GM23338 (cell line): ENCODE measurements at places on chromosomes 4 and X. TPM values are rescaled to one million over a fixed set of nuclear protein-coding genes. Genes with fewer than 3 reads are reported as not detected.

CLCN5 gene
- total RNA-seq, result 10.5 and 13.6 TPM in 2 replicates

SCRG1 gene
- total RNA-seq, result not detected in 2 replicates

MAGEA2 gene
- total RNA-seq, result 0.50 and 5.5 TPM in 2 replicates

OFD1 gene
- 21.2 and 25.4 TPM in 2 replicates for total RNA-seq

TMEM35A gene
- total RNA-seq, result 4.4 and 5.8 TPM in 2 replicates

TCEAL7 gene
- 7.3 and 16.5 TPM in 2 replicates for total RNA-seq

LEF1 gene
- 0.23 and 0.73 TPM in 2 replicates for total RNA-seq

PCDH18 gene
- 63.2 and 68.1 TPM in 2 replicates for total RNA-seq

SUPT20HL1 gene
- not detected in 2 replicates for total RNA-seq

GRCh38 chr4:128600410-128600809 is 209.1 kb upstream of the JADE1 start:
- no peak overlapping the region for H3K27ac ChIP-seq
- no peaks in the 10 kb centered on the region for H3K27me3 ChIP-seq
- no peak overlapping the region for H3K4me3 ChIP-seq
- H3K36me3 ChIP-seq, result no peaks in the 10 kb centered on the region; the same call in 1 of the 2 replicates
- peaks cover 17% of the 10 kb centered on the region for H3K4me1 ChIP-seq

- DNase-seq, result no peak
- no peak overlapping the region for H3K4me3 ChIP-seq
- H3K4me1 ChIP-seq, result peaks cover 19% of the 10 kb centered on the region
Observed at GRCh38 chr4:48503233-48504025, 13.4 kb downstream of the ZAR1 start.

- DNase-seq, result no peak
- H3K36me3 ChIP-seq, result no peaks in the 10 kb centered on the region
- peaks cover 7% of the 10 kb centered on the region; the same call in 1 of the 2 replicates for H3K4me1 ChIP-seq
- peaks cover 25% of the 10 kb centered on the region for H3K27me3 ChIP-seq
- H3K27ac ChIP-seq, result no peak overlapping the region
Observed at GRCh38 chr4:17785858-17786257, 4.4 kb upstream of the FAM184B start.

DNA sequence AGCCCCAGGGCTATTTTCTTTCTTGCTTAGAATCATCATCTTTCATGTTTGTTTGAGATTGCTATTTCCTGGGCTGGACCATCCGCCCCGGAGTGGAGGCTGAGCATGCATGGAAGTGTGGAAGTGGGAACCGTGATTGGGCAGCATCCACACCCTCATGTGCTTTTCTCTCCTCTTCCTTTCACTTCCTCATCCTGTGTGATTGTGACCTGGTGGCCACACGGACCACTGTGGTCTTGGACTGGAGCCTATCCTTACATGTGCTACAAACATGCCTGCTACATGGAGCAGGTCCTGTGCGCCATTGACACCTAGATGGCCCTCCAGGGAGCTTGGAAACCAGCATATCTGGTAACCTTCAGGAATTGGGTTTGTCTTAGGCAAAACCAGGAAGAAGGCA is 175.9 kb upstream of the LCORL start:
- H3K36me3 ChIP-seq, result no peaks in the 10 kb centered on the region
- H3K4me3 ChIP-seq, result no peak overlapping the region
- no peaks in the 10 kb centered on the region for H3K4me1 ChIP-seq
- no peak for DNase-seq
- no peak overlapping the region for H3K27ac ChIP-seq
- H3K27me3 ChIP-seq, result no peaks in the 10 kb centered on the region

DNA sequence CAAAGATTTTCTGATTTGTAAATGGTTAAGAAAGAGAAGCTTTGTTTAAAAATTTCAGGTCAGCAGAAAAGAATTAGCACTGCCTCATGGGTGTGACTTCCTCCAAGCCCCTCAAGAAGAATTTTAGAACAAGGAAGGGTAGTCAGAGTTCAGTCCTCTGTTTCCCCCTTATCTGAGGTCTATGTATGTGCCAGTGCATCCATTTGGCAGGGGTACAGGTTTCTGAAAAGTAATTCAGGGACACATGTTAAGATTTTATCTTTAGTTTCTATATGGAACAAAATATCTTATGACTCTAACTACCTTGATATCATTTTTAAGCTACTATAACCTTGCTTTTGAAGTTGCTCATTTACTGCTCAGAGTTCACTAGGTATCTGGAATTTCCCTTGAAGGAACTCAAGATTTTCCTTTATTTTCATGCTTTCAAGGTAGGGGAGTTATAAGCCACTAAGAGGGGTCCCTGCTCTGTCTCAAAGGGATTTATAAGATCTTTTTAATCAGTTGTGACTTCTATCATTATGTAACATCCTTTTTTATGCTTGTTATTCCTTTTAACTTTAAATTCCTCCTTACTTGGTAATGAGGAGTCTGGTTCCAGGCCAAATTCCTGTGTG is 24.4 kb upstream of the PLK4 start:
- 0 out of 2 replicates have a peak, but pooled peaks cover 12% of the 10 kb centered on the region for H3K36me3 ChIP-seq
- H3K4me3 ChIP-seq, result no peak overlapping the region
- peaks cover 13% of the 10 kb centered on the region for H3K4me1 ChIP-seq
- no peak overlapping the region for H3K27ac ChIP-seq
- DNase-seq, result no peak

DNA sequence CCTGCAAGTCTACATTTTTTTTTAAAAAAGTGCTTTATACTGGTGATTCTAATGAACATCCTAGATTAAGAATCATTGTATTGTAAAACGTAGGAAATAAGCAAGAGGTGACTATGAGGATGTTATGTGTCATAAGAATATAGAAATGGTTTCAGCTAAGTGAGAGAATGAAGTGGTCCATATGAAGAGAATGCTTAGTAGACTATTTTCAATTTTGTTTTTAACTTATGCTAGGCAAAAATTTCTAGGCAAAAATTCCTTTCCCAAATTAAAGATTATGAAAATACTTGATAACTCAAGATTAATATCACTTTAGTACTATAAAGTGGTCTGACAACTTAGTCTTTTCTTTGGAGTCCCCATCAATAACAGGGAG is 825 bp downstream of the DYNLT3 start:
- no peaks in the 10 kb centered on the region for H3K36me3 ChIP-seq
- peak overlapping the region; percentile 58 for H3K4me3 ChIP-seq
- no peak for DNase-seq
- H3K4me1 ChIP-seq, result peaks cover 3% of the 10 kb centered on the region; the same call in 1 of the 2 replicates

DNA sequence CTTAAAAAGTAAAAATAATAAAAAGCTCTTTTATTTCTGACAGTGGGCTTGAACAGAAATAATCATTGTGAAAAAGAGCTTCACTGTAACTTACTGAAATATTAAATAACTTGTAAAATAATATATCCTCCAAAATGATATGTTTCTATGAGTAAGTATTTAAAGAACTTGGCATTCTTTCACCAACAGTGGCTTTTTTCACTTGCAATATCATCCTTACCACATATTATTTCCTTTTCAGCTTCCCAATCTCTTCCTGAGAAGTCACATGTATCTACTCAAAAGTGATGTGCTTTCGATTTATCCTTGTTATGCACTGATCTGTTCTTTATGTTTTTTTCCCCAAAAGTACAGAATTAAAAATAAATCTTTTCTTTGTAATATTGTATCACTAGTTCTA is 2.2 kb upstream of the PCDH18 start:
- peaks cover 69% of the 10 kb centered on the region for H3K4me1 ChIP-seq
- H3K36me3 ChIP-seq, result peaks cover 2% of the 10 kb centered on the region; the same call in 1 of the 2 replicates
- no peak for DNase-seq

DNA sequence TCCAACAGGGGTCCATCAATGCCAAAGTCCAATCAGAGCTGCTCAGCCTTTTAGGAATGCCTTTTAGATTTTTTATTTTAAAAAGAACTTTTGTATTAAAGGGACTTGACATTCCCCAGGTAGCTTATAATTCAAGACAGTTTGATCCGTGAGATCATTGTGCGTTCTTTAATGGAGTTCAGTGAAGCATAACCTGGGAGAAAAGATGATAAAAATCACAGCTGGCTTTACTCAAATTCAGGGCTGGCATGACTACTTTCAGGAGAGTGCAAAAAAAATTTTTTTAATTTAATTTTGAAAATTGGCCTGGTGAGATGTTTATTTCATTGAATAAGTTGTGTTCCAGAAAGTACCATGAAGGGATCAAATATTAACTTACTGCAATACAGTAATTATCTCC is 118.2 kb downstream of the VCX2 start:
- DNase-seq, result no peak
- no peaks in the 10 kb centered on the region for H3K4me1 ChIP-seq
- no peaks in the 10 kb centered on the region for H3K27me3 ChIP-seq
- no peak overlapping the region for H3K4me3 ChIP-seq
- H3K36me3 ChIP-seq, result no peaks in the 10 kb centered on the region

- no peak overlapping the region for H3K27ac ChIP-seq
- H3K4me3 ChIP-seq, result no peak overlapping the region
- H3K36me3 ChIP-seq, result no peaks in the 10 kb centered on the region
- H3K27me3 ChIP-seq, result no peaks in the 10 kb centered on the region
- DNase-seq, result no peak
Observed at GRCh38 chrX:39626749-39627148, 471.0 kb downstream of the BCOR start.

DNA sequence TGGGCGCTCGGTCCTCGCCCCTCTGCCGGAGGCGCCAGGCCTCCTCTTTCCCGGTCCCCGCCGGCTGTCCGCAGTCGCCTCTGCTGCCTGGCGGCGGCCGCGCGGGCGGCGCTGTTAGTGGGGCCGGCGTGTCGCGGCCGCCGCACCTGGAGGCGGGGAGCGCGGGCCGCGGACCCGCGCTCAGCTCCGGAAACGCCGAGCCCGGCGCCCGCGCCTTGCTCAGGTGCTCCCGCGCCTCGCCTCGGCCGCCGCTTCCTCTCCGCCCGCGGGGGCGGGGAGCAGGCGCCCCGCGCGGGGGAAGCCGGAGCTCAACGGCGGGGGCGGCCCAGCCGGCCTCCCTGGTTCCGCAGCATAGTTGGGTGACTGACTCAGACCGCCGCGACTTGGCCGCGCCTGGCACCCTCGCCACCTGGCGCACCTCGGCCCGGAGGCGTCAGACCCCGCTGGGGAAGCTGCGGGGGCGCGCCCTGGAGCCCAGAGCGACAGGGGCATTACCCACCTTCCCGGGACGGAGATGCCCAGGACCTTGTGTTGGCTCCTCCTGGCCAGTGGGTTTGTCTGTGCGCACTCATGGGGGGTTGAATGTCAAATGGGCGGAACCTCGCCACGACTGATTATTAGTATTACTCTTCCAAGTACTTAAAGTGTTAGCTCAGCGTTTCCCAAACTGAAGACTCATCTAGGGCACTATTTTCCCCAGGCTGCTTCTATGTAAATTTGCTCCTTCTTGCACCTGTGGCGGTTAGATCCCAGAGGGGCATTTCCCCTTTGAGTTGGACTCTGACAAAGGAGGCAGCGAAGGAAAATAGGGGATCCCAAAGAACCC is at the start of gene ARAP2:
Gene ARAP2 (minus strand): TSS at position 258 of the 826 bp plus-strand sequence. CDS start 15,028 bp downstream, outside the sequence.
- H3K36me3 ChIP-seq, result no peaks in the 10 kb centered on the region
- H3K27me3 ChIP-seq, result peaks cover 42% of the 10 kb centered on the region
- H3K27ac ChIP-seq, result no peak within 1 kb of the TSS
- H3K4me1 ChIP-seq, result no peaks in the 10 kb centered on the region
- peak; percentile 74 for DNase-seq
- H3K4me3 ChIP-seq, result peak within 1 kb of the TSS; percentile 78

DNA sequence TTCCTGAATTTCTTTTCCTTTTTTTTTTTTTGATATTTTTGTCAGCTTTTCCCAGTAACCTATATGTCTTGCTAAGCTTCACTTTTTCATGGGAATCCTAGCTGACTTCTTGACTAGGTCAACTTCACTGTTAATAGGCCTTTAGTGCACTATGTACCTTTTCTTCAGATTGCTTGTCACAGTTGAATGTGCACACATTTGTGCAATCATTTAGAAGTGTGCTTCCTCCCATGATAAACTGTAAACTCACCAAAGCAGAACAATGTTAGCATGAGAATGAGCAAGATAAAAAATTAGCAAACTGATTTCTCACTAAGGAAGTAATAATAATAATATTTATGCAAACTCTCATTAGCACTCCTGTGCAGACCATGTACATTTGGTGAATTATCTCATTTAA is 173.2 kb downstream of the PABPC4L start:
- H3K4me3 ChIP-seq, result no peak overlapping the region
- H3K27me3 ChIP-seq, result no peaks in the 10 kb centered on the region
- H3K36me3 ChIP-seq, result no peaks in the 10 kb centered on the region
- no peak overlapping the region for H3K27ac ChIP-seq
- no peaks in the 10 kb centered on the region for H3K4me1 ChIP-seq
- no peak for DNase-seq

GRCh38 chr4:158530381-158530780 is 8.7 kb downstream of the RXFP1 start:
- H3K27ac ChIP-seq, result no peak overlapping the region
- no peak overlapping the region for H3K4me3 ChIP-seq
- no peak for DNase-seq
- peaks cover 8% of the 10 kb centered on the region for H3K4me1 ChIP-seq
- no peaks in the 10 kb centered on the region for H3K36me3 ChIP-seq
- no peaks in the 10 kb centered on the region for H3K27me3 ChIP-seq

DNA sequence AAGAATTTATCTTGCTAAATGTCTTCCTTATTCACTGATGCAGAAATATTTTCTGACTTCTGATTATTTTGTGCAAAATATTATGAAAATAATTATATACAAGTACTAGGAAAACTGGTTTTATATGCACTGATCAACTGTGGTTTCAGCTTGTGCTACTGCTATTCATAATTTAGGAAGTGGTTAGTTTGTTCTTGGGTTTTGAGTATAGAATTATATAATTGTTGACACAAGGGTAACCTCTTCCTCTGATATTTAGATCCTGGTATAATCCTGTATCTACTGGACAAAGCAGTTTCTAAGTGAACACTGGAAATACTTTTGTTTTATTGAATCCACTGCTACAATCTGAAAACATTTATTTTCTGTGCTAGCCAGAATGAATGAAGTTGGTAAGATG is 182.8 kb downstream of the PDGFC start:
- H3K4me3 ChIP-seq, result no peak overlapping the region
- peaks cover 7% of the 10 kb centered on the region; the same call in 1 of the 2 replicates for H3K4me1 ChIP-seq
- H3K27me3 ChIP-seq, result no peaks in the 10 kb centered on the region

GRCh38 chr4:35793045-35793722 is 451.1 kb downstream of the ARAP2 start:
- no peak for DNase-seq
- H3K27ac ChIP-seq, result no peak overlapping the region
- no peaks in the 10 kb centered on the region for H3K4me1 ChIP-seq
- H3K36me3 ChIP-seq, result no peaks in the 10 kb centered on the region
- no peak overlapping the region for H3K4me3 ChIP-seq

DNA sequence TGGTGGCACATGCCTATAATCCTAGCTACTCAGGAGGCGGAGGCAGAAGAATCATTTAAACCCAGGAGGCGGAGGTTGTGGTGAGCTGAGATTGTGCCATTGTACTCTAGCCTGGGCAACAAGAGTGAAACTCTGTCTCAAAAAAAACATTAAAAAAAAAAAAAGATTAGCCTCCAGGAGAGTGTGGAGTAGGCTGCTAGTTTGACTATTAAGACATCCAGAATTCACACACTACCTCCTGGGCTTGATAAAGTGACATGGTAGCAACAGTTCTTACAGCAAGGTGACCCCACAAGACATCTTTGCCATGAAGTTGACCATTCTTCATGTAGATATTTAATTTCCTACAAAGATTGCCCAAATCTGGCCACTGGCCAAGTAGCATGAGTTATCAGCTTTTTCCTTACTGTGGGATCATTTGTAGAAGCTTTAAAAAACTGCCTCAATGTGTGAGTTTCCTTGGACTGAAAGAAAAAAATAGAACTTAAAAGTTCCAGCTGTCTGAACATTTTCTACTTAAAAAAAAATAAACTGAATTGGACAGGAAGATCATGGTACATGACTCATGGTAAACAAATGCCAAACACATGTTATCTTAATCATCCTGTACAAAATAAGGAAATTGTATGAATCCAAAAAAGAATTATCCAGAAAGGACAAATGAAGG is 35.3 kb upstream of the SPRY1 start:
- no peaks in the 10 kb centered on the region for H3K4me1 ChIP-seq
- H3K4me3 ChIP-seq, result no peak overlapping the region
- DNase-seq, result no peak
- no peaks in the 10 kb centered on the region for H3K27me3 ChIP-seq

GRCh38 chr4:22490718-22491315 is 25.0 kb downstream of the ADGRA3 start:
- H3K4me3 ChIP-seq, result no peak overlapping the region
- H3K4me1 ChIP-seq, result peaks cover 26% of the 10 kb centered on the region
- no peak for DNase-seq
- no peak overlapping the region for H3K27ac ChIP-seq
- no peaks in the 10 kb centered on the region for H3K36me3 ChIP-seq
